Activated T-cell treated with anti-CD3 and anti-CD28 coated beads for 1 hour (primary cell): ENCODE measurements at places on chromosomes 7 and 10.

- DNase-seq: no peak
Observed at GRCh38 chr10:126262233-126262838, 125.9 kb downstream of the ADAM12 start.

- DNase-seq: no peak
Observed at GRCh38 chr7:156019776-156020565, 207.7 kb upstream of the SHH start.

DNA sequence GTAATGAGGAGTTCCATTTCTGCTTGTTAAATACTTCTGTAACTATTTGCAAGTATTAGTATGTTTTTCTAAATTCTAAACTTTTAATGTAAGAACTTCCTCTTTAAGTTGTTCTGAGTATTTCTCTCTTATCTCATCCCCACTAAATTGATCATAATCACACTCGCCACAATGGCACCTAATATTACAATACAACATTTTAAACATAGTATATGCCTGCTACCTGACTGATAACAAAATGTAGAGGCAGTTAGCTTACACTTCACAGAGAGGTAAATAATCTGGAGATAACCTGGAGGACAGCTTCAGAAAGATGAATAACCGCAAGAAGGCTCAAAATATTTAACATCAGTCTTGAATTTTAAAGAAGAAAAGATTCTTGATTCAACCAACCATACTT lies 48.6 kb downstream of the HIBADH start:
- no peak for DNase-seq

DNA sequence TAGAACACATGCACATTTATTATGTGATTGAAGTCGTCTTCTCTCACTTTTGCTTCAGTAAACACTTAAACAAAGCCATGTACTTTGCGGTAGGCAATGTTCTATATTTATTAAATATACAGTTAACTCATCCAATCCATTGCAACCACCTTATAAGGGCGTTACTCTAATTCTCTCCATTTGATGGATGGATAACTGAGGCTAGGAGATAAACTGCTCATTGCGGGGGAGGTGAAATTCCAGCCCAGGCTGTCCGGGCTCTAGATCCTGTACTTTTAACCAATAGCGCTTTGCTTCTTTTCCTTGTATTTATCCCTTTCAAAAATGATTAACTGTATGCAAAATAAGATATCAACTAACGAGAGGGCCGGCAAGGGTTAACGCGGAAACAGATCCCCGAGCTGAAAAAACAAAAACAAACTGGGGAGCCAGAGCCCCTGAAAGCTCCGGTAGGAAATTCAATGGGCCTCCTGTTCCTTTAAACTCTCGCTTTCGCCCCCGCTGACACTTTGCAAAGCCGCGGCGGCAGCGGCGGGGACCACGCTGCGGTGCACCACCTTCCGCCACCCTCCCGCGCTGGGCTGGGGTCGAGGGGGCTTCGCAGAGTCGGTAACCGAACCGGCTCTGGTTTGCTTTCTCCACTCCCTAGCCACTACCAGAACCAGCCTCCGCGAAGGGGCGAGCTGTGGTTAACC lies 1.0 kb upstream of the PLXDC2 start:
- no peak for DNase-seq

DNA sequence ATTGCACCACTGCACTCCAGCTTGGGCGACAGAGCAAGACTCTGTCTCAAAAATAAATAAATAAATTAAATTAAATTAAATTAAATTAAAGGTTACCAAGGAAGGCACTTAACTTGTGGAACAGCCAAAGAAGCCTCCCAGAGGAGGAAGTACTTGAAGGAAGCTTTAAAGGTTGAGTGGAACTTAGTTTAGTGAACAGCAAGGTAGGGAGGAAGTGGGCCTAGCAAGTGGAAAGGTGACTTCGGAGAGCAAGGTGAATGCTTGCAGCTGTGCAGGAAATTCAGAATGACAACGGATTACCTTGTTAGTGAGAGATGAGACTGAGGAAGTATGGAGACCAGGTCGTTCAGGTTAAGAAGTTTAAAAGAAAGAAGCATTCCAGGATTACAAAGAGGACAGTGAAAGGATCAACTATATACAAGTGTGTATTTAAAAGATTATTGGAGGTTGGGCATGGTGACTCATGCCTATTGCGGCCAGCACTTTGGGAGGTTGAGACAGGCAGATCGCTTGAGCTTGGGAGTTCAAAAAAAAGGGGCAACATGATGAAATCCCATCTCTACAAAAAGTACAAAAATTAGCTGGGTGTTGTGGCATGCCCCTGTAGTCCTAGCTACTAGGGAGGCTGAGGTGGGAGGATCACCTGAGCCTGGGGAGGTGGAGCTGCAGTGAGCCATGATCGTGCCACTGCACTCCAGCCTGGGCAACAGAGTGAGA lies 12.8 kb upstream of the RPEL1 start:
- DNase-seq: no peak

DNA sequence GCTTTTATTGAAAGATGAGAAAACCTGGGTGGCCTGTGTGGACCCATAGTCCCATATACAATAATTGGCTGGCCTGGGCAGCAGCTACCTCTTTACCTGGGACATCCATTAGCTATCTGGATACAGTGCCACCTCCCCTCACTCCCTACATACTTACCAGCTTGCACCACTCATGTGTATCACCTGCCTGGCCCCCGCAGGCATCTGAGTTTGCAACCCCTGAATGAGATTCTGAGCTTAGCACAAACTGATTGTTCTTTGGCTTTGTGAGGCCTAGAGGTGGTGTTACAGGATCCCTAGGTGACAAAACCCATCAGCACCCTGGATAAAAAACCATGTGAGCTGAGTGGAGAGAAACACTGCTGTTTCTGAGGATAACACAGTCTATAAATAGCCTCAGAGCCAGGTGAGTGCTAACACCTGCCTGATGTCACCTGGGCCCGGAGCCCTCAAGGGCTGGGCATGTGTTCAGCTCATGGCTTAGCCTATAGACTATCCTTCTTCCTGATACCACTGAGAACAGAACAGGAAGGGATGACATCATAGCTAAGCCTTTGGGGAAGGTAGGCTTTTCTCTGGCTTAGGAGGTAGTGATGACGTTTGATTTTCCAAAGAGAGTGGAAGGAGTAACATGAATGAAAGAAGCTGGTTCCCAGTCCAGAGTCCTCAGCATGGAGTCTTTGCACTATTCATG lies 2.6 kb upstream of the PPIF start:
- DNase-seq: no peak

DNA sequence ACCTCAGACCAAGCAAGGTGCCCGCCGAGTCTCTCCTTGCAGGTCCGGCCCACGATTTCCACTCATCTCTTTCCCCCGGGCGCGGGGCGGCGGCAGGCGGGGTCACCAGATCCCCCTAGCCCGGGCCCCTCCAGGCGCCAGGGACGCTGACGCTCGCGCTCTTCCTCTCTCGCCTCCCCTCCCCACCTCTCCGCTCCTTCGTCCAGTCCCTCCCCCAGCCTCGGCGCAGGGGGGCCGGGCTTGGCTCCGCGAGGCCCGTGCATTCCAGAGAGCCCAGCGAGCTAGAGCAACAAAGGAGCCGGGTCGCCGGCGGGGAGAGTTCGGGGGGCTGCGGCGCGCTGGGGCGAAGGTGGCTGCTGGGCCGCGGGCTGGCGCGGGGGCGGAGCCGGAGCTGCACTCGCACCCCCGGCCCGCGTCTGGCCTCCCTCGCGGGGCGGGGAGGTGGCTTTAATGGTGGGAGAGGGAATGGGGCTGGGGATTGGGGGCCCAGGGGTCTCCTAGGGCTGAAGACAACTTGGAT lies at the start of gene SMO:
Gene SMO (plus strand): TSS at position 262 of the 520 bp plus-strand sequence. CDS start 519 bp downstream, outside the sequence.
- no peak for DNase-seq

DNA sequence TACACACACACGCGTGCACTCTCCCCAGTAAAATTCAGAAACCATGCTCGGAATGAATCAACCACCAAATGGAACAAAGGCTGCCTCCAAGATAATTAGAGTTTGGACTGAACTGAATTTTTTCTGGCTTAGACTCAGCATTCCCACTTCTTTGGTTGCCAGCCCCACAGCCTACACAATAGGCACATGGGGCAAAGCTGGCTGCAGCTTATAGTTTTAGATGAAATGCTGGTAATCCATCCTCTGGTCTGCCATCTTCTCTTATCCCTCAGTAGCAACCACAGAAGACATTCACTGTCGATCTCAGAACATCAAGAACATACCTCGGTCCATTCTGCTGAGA lies 44.2 kb downstream of the PDE1C start:
- DNase-seq: no peak

GRCh38 chr10:123991611-123992570 lies 100.3 kb upstream of the CPXM2 start:
- no peak for DNase-seq

DNA sequence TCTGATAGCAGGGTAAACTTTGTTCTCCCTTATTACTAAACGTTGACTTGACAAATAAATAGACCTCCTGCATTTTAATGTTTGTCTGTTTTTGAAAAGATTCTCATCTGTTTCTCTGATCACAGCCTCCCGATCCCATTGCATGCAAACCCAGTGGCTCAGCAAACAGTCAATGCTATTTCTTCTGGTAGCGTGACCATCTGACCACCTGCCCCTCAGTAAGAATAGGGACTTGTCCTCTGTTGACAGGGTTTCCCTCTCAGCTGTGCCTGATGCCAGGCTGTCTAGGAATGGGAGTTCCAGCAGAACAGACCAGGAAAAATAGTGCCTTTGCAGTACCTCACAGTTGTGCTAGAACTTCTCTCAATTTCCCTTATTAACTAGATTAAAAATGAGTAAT lies 40.7 kb upstream of the EBLN1 start:
- DNase-seq: no peak

DNA sequence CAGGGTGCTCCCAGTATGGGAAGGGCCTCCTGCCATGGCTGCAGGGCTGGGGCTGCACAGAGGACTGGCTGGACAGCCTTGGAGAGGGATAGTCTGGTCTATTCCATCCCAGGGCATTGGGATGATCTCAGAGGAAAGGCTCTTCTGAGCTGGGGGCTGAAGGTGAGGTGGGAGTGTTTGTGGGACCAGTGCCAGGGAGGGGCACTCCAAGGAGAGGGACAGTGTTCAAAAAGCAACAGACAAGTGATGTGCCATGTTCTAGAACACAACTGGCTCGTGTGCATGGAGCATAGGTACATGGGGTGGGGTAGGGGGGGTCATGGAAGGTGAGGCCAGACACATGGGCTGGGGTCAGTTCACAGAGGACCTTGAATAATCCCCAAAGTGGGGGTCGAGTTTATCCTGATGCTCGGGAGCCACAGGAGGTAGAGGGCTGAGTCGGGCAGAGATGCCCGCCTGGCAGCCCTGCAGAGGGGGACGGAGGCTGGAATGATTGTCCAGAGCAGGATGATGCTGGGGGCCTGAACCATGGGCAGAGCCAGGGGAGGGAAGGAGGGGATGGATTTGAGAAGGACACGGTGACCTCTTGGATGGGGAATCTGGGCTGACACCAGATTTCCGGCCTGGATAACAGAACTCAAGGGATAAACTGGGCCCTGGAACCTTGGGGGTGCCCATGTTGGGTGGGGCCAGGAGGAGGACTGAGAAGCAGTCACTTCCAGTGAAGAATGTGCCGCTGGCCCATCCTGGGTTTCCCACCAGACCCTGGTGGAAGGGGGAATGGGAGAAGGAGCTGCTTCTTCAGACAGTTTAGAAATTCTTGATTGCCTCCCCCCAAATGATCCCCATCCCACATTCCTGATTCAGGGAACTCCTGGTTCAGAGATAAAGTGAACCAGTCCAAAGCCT lies 50.4 kb downstream of the NEURL1 start:
- DNase-seq: no peak

- DNase-seq: no peak
Observed at GRCh38 chr7:142153400-142153799, 41.9 kb downstream of the MGAM2 start.

GRCh38 chr7:66140924-66141323 lies 26.3 kb downstream of the CRCP start:
- no peak for DNase-seq

GRCh38 chr10:70499836-70500167 lies 21.2 kb downstream of the PALD1 start:
- DNase-seq: no peak

DNA sequence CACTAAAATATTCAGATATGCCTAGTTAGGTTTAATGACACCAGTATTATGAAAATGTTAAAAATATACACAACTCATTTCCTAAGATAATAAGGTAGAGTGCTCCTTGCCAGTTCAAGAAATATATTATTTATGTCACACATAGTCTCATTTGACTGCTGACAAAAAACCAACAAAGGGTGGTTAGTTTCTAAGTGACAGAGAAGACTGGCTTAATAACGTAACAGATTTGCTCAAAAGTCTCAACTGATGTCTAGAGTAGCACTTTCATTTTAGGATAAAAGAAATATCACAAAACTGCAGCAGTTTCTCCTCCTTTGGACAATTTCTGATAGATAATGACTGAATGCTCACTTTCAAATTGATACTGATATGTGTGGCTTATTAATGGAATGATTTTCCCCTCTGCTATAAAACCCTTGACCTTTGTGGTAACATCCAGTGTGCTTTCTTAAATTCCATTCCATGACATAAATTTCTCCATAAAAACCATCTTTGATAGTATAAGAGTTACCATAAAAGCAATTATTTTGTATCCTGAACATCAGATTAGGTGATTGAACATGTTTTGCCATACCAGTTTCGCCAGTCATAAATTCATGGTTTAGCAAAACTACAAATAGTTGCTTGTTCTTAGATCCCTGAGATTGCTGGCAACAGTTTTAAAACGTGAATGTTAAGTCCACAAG lies 94.2 kb downstream of the NRBF2 start:
- no peak for DNase-seq

- DNase-seq: no peak
Observed at GRCh38 chr7:123773481-123773880, 24.7 kb upstream of the WASL start.

DNA sequence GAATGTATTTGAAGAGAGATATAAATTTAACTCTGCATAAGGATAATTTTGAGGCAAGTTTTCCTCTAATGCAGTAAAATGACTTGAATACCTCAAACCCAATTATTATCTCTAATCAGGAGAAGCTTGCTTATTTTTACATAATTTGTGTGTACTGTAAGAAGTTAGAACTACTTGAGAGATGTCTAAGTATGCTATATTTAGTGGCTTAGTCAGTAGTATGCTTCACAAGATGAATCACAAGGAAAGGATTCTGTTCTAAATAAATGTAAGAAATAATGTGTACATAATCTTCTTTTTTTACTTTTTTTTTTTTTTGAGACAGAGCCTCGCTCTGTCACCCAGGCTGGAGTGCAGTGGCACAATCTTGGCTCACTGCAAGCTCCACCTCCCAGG lies 13.7 kb downstream of the PHTF2 start:
- DNase-seq: no peak

DNA sequence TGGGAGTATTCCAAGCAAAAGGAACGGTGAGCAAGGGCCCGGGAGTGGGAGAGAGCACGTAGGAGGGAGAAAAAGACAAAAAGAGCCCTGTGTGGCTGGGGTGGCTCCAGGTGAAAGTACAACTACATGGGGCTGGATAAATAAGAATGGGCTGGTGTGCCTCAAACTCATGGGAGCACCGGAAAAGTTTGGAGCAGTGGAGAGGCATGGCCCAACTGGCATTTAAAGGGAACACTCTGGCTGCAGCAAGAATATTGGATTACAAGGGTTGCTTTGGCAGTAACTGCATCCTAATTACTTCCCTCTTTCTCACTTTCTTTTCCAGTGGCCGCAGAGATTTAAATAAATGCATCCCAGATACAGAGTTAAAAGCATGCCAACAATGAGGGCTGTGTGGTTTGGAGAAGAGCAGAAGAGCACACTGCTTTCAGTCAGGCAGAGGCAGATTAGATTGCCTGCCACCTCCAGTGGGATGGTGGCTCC lies 39.1 kb upstream of the HERPUD2 start:
- DNase-seq: no peak
